CD4-positive, alpha-beta T cell treated with Interleukin-17A for 4 hours (primary cell): ENCODE measurements at places on chromosomes 16 and 17.

DNA sequence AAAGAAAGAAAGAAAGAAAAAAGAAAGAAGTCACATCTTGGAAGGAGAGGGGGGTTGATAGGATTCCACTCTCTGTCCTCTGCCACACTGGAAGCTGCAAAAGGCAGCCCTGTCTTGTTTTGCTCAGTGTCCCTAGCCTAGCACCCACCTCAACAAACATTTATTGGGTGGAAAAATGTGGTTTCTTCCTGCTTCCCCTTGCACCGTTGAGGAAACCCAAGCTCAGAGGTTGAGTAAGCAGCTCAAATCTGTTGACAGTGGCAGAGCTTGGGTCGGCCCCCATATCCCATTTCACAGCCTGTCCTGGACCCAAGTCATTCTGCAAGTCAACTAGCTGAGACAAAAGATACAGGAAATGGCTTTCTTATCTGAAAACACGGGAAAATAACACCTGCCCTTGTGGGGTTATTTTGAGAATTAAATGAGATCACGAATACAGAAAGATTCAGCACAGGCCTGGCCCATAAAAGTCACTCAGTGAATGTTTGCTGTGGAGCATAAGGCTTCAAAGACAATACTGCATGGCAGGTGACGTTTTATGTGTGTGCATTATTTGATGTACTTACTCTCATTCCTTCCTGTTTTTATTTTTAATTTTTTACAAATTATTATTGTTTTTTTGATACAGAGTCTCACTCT is 63.6 kb downstream of the SCNN1B start:
- DNase-seq: no peak

GRCh38 chr17:45136846-45137560 is 1.5 kb downstream of the ACBD4 start:
- no peak for DNase-seq

GRCh38 chr16:22635357-22635761 is 124.7 kb downstream of the NPIPB5 start:
- DNase-seq: no peak

- no peak for DNase-seq
Observed at GRCh38 chr16:85279825-85280545, 167.7 kb upstream of the CIBAR2 start.

- no peak for DNase-seq
Observed at GRCh38 chr16:86229866-86230656, 280.3 kb upstream of the FOXF1 start.

DNA sequence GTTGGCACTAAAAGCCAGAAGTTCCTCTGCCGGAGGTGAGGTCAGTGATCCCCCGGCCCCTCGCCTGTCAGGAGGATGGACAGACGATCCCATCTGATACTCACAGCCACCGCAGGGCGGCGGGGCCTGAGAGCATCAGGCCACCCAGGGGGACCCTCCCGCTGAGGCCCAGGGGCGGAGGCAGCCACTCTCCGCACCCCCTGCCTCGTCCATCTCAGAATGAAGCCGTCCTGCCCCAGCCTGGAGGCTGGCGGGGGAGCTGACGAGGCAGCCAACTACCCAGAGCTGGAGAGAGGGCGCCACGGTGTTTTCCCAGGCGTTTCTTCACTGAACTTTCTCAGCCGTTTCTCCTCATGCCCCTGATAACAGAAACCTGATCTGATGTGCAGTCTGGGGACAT is 22.6 kb downstream of the TPSD1 start:
- no peak for DNase-seq

GRCh38 chr16:57614944-57615343 is 13.5 kb upstream of the ADGRG1 start:
- DNase-seq: no peak

DNA sequence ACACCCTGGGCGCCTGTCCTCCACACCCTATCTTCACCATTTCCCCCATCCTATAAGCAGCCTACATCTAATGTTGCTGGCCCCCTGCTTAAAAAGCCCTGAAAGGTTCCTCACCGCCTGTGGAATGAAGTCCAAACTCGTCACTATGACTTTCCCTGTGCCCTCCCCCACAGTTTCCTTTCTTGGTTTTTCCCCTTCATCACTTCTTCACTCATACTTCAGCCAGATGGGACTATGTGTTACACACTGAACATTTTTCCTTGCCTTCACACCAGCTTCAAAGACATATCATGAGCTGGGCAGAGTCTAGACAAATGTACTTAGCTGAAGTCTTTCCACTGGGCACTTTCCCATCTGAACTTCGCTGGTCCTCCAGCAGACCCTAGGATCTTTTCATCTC is 1.5 kb upstream of the MARCHF10 start:
- DNase-seq: no peak

GRCh38 chr16:85657267-85657650 is 31.5 kb downstream of the GINS2 start:
- no peak for DNase-seq

GRCh38 chr17:31859487-31860008 is 504 bp upstream of the COPRS start:
- DNase-seq: no peak

DNA sequence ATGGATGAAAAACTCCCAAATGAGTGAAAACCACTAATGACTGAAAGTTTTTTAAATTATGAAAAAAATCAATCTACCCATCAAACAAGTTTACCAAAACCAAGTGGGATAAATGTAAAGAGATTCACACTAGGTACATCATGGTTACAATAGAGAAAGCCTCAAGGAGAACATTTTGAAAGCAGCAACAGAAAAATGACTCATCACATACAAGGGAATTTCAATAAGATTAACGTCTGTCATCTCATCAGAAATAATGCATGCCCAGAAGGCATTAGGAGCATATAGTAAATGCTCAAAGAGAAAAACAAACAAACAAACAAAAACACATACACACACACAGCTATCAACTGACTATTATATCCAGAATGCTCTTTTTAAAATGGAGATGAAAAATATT is 261.8 kb upstream of the KIF2B start:
- no peak for DNase-seq

DNA sequence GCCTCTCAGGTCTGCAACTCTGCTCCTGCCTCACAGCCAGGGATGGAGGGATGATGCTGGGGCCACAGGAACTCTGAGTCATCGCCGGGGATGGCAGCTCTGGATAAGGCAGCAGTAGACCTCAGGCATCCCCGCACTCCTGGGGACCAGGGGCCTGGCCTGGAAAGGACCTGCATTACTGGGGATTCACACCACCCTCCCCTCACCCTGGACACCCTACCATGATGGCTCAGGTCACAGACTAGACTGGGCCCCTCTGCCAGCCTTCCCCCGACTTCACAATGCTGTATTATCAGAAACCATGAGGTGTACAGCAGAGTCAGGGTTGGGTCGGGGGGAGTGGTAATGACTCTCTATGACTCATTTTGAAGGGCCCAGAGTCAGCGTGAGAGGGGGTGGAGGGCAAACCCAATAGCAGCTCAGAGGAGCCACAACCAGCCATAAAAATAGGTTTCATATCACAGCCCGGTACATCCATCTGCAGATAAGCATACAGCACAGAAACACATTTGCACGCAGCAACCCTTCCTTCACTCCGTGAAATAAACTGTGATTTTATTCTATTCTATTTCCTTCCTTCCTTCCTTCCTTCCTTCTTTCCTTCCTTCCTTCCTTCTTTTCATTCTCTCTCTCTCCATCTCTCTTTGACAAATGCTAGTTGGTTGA is 28.8 kb downstream of the DYNLRB2 start:
- peak; percentile 69 for DNase-seq

- DNase-seq: no peak
Observed at GRCh38 chr17:65057531-65058090, 1.1 kb upstream of the GNA13 start.

DNA sequence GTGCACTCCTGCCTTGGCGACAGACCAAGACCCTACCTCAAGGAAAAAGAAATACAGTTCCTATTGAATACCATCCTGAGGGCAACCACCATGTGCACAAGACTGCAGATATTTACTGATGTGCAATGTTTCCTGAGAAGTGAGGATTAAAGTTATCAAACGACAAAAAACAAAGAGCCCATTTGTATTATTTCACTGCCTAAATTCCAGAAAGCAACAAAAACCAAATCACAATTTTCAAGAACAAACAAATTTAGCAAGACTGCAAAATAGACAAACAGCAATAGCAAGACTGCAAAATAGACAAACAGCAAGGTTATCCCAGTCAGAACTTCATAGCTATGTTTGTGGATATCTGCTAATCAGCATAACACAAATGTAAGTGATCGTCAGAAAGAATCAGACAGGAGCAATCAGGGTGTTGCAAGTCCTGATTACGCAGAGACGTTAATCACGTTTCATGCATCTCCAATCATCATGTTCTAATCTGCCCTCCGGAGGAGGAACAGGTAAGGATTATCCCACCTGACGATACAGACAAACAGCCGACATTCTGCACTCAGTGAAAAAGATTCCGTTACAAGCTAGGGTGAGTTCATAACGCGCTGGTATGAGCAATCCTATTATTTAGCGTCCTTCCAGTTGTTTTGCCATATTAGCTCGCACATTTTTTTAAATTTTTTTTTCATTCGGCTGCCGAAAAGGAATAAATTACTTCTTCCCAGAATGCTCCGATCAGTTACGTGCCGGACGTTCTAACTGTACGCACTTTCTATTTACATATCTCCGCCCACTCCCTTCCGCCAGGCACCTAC is 2.9 kb downstream of the TMEM107 start:
- DNase-seq: peak; percentile 78

- no peak for DNase-seq
Observed at GRCh38 chr16:70592106-70592571, 54.2 kb upstream of the IL34 start.

GRCh38 chr17:36130346-36130745 is 26.7 kb downstream of the CCL4 start:
- DNase-seq: no peak

DNA sequence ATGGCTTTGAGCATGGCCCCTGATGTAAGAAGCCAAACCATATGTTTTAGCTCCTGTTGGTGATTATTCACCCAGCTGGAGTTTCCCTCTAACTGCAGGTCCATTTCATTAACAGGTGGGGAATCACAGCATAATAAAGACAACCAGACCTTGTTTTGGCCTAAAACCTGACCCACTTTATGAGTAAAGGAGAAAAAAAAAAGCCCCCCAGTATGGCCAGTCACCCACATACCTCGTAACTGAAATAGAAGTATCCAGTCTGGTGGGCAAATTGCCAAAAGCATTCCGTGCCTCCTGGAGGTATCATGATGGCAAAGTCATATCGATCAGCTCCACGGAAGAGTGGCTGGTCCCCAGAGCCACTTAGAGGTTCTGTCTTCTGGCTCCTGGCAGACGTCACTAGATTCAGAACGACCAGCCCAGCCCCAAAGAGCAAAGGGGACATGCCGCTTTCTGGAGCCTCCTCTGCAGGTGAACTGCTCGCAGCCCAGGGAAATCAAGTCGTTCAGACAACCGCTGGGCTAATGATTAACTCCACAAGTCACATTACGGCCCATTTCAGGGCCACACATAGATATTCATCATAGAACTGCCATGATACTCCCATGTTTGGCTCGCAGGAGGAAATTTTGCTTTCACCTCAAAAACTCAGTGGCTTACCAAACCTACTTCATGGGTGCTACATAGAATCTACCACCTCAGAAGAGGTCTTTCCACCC is at the start of gene TMED6:
Gene TMED6 (minus strand): TSS at position 478 of the 719 bp plus-strand sequence. CDS start 33 bp downstream, at position 445.
- no peak for DNase-seq

- no peak for DNase-seq
Observed at GRCh38 chr16:48632137-48632774, 22.3 kb upstream of the N4BP1 start.

DNA sequence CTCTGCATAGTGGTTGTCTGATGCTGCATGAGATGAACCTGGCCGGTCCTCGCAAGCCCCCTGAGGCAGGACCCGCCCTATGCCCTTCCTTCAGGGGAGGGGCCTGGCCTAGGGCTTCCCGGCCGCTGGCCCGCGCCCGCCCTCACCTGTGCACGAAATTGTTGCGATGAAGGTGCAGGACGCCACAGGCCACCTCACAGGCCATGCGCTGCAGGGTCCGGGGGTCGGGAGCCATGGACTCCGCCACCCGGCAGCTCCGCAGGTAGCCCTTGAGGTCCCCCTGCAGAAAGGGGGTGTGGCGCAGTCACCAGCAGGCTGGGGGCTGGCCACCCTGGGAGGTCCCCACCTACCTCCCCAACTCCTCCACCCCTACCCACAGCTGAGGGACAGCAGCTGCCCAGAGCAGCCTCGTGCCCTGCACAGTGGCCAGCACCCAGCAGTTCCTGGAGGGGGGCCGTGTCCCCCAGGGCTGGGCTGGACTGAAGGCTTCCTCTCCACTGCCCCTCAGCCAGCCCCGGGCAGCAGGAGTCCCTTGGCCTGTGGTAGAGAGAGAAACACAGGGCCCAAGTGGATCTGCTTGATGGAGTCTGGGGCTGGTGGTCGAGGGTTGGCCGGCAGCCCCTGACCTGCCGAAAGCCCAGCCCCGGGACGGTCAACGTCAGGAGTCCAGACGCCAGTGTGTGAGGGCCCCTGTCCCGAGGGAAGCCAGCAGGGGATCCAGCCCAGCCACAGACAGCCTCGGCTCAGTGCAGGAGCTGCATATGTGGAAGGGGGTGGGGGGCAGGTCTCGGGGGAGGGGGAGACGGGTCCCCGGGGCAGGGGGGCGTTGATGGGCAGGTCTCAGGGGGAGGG is 38.8 kb upstream of the PVALEF start:
- no peak for DNase-seq

- no peak for DNase-seq
Observed at GRCh38 chr16:28042811-28043210, 20.7 kb downstream of the GSG1L start.

DNA sequence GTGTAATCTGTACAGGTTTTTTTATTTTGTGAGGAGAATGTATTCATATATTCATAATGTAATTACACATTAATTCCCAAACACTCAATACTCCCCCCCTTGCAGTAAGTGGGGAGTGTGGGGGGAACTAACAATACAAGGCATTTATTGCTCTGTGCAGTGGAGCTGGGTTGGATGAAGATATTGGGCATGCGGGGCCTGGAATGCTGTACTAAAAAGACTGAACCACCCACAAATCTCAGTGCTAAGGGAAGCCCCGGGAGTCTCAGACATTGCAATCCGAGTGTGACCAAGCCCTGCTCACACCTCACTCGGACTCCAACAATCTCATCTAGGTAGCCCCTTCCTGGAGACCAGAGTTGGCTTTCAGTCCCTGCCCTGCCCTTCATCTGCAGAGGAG is 6.0 kb downstream of the PLLP start:
- no peak for DNase-seq

DNA sequence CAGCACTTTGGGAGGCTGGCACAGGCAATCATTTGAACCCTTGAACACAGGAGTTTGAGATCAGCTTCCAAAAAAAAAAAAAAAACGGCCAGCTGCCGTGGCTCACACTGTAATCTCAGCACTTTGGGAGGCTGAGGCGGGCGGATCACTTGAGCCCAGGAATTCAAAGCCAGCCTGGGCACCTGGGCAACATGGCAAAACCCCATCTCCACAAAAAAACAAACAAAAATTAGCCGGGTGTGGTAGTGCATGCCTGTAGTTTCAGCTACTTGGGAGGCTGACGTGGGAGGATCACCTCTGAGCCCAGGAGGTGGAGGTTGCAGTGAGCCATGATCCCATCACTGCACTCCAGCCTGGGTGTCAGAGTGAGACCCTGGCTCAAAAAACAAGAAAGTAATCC is 39.0 kb downstream of the GRB2 start:
- no peak for DNase-seq

GRCh38 chr17:20096430-20096829 is 87.3 kb downstream of the SPECC1 start:
- DNase-seq: no peak

GRCh38 chr17:31437720-31438400 is 46.4 kb downstream of the RAB11FIP4 start:
- DNase-seq: no peak

- no peak for DNase-seq
Observed at GRCh38 chr16:6096931-6097670, 999.5 kb upstream of the EEF2KMT start.

- no peak for DNase-seq
Observed at GRCh38 chr16:27965801-27966200, 97.7 kb downstream of the GSG1L start.

GRCh38 chr16:88023786-88024185 is 72.6 kb downstream of the BANP start:
- DNase-seq: no peak
